T-cell (primary cell): ENCODE measurements at places on chromosomes 4 and X. TPM values are rescaled to one million over a fixed set of nuclear protein-coding genes. Genes with fewer than 3 reads are reported as not detected.

- no peak for DNase-seq
These were observed 47.6 kb downstream of the CRMP1 start for GRCh38 chr4:5845035-5845905.

- DNase-seq, result no peak
These were observed 63.1 kb upstream of the LSM6 start for GRCh38 chr4:146112389-146112788.

DNA sequence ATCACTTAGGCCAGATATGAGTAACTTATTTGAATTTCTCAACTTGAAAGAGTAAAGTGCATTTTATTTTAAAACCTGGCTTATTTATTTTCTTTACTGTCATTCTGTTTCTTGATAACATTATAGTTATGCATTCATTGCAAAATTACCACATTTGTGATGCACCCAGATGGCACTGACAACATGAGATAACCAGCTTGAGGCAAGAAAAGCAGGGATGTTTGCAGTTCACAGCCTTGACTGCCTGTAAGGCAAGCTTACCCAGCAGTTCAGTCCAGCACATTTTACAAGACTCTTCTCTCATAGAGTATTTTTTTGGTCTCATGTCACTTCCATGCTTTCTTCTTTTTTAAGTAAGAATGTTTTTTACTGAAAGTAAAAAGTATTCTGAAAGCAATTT is 25.3 kb upstream of the EPGN start:
- no peak for DNase-seq

DNA sequence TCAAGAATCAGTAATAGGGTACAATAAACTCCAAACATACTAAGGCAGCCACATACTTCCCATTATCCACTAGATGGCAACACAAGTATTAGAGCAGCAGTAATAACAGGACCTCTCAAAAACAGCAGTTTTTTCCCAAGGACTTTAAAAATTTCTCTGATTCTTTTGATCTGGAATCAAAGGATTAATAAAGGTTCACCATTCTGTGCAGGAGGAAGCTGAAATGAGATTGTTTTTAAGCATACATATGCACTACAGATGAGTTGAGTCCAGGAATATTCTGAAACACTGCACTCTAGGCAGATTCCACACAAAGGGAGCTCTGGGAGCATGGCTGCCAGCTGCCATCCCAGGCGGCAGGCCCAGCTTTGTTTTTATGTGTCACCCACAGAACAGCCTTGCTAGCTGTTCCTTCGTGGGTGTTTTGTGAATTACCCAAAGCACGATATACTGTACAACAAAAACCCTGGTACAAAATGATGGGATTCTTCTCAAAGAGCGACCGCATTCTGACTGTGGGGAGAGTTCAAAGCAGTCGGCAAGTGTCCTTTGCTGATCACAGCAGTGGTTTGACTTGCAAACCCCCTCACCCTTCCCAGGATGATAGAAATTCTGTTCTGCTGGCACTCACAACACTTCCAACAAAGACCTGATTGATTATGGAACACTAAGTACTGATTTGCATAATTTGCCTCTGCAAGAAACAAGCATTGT is 61.0 kb downstream of the STX18 start:
- DNase-seq, result no peak

DNA sequence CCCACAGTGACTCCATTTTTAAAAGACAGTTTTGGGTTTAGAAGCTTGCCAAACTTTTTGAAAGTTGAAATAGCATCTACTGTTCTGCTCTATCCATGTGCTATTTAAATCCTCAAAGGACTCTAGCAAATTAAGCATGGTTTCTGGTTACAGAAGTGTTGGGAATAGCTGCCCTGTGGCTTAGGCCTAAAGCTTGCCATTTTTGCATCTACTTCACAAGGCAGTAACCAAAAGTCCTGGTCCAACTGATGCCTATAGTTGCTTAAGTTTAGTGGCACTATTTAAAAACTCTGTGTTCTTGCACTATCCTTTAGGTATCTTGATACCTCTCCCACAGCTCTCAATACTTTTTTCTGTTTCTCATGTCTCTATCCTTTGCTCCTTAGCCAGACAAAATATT is 251.0 kb upstream of the GPC4 start:
- DNase-seq, result no peak

GRCh38 chr4:88866862-88867550 is 169.4 kb upstream of the NAP1L5 start:
- DNase-seq, result no peak

- DNase-seq, result peak; percentile 87
These were observed 680 bp upstream of the ASMTL start for GRCh38 chrX:1453395-1453783.

GRCh38 chr4:139641218-139641617 is 24.4 kb upstream of the MGST2 start:
- no peak for DNase-seq

Gene DRP2
- 0.13 TPM for total RNA-seq

Gene IL2
- total RNA-seq, result 1.0 TPM

Gene ZNF630
- total RNA-seq, result 2.1 TPM
